ENCODE measurements at places on chromosomes 3 and 15.

DNA sequence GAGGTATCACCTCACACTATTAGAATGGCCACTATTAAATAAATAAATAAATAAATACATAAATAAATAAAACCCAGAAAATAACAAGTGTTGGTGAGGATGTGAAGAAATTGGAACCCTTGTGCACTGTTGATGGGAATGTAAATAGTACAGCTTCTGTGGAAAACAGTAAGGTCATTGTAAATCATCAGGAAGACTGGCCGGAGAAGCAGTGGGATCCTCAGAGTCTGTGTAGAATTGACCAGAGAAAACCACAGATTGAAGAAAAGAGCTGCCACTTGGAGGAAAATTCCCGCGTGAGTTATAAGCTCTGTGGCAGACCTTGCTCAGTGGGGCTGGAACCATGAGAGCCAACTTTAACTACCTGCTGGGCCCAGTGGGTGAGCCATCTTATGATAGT lies 92.0 kb downstream of the RAD18 start:
- no peak for DNase-seq

GRCh38 chr3:186596568-186597287 lies 16.1 kb upstream of the AHSG start:
- DNase-seq: peak; percentile 22

- no peak for DNase-seq
Observed at GRCh38 chr3:15345066-15345607, 12.8 kb upstream of the SH3BP5 start.

- DNase-seq: no peak
Observed at GRCh38 chr3:111998636-111999483, at the start of gene TAGLN3. Gene TAGLN3, plus strand, starts transcription at chr3:111998922. Its CDS starts 501 bp downstream, at chr3:111999423.

DNA sequence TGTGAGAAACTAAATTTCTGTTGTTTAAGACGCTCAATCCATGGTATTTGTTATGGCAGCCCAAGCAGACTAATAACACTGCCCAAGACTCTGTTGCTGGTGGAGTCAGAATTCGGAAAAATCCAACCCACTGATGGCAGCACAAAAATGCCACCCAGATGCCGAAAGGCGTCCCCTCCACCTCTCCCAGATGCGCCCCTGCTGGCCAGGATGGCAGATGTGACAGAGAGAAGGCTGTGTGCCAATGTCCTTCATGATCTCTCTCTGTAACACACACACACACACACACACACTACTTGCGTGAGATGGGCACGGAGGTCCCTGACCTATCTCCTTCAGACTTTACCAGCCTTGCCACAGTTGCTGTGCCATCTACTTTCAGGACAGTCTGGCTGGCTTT lies 10.9 kb upstream of the LYSMD4 start:
- no peak for DNase-seq

DNA sequence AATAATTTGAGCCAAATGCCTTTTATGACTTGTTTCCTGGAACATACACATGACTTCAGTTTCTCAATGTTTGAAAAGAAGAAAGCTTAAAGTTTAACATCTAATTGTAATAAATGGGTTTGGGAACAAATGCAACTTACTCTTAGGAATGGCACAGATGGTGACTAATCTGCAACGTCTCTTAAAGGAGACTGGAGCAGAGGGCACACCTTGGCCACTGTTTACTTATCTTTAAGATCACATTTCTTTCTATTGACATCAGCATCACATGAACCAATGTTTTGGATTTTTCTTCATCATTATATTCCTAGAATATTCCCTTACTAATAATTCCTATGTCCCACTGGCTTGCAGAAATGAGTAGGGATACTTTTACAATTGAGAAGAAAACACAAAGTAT lies 229.5 kb downstream of the CHL1 start:
- DNase-seq: no peak

- no peak for DNase-seq
Observed at GRCh38 chr15:100693451-100693850, 91.1 kb downstream of the ASB7 start.

GRCh38 chr3:177781686-177782161 lies 584.4 kb upstream of the TBL1XR1 start:
- DNase-seq: no peak

GRCh38 chr3:19541284-19541683 lies 392.7 kb downstream of the EFHB start:
- no peak for DNase-seq

- no peak for DNase-seq
Observed at GRCh38 chr3:25056-25455, 171.5 kb upstream of the CHL1 start.

DNA sequence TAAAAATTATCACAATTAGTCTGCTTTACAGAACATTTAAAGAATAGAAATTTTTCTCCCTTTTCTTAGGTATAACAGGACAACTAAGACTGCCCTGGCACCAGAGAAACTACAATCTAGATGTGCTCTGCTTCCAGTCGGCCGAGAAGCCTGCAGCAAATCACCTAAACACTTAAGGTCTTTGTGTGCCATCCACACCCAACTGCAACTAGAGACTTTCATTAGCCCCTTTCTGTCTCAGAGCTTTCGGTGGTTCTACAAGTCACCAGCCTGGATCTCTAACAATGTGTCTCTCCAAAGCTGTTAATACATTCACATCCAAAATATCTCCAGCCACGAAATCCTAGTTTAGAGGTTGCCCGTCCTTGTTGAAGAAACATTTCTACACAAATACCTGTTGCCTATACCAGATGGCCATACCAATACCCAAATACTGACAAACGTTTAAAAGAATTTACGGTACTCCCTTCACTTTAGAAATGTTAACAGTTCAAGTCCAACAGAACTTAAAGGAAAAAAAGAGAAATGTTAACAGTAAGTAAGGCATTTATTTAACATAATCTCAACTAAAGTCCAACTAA lies 6.7 kb downstream of the PRC1 start:
- no peak for DNase-seq

GRCh38 chr3:53216723-53217122 lies 39.1 kb downstream of the TKT start:
- no peak for DNase-seq

DNA sequence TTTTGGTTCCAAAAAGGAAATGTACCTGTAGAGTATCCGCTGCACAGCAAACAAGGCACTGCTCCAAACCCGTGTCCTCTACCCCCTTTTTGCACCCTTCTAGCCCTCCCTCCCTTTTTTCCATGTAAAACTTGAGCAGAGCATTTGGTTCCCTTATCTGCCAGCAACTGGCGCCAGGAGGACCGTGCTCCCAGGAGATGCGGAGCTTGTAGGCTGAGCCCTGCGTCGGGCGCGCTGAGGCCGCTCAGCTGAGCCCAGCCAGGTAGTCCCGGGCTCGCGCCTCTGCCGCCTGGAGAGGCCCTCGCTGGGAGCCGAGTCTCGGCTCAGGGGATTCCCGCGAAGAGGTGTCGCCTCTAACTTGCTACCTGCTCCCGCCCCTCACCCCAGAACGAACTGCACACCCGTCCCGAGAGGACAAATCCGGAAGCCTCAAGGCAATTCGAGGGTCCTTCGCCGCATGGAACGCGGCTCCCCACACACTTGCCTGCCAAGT lies 575 bp downstream of the TRPM7 start:
- no peak for DNase-seq

GRCh38 chr3:158330870-158331269 lies 221.0 kb downstream of the RSRC1 start:
- DNase-seq: no peak

DNA sequence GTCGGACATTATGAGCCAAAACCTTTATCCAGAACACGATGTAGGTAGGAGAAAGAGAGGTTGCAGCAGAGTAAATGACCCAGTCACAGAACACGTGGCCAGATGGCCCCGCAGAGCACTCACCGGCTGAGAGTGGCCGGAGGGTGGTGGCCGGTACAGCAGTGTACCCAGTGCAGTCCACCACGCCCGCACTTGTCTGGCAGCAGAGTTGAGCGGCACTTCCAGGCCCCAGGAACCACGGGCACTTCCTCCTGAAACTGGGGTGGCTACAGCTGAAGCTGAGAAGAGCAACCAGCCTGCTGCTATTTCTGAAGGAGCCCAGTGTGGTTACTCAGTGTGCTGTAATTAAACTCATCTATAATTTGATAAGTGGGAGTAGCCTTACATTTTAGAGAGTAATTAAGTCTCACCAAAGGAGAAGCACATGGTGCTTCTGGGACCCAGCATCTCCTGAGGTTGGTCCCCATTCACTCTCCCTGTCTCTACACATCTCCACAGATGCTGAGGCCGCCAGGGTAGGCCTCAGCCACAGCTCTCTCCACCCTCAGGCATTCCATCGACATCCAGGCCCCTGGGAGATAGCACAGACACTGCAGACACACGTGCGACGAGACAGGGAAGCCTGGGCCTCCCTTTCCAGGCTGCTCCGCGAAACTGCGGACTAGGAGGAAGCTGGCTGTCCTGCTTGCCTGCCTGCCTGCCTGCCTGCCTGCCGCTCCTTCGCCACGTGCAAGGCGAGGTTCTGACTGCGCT lies 49.8 kb downstream of the BDH1 start:
- no peak for DNase-seq

DNA sequence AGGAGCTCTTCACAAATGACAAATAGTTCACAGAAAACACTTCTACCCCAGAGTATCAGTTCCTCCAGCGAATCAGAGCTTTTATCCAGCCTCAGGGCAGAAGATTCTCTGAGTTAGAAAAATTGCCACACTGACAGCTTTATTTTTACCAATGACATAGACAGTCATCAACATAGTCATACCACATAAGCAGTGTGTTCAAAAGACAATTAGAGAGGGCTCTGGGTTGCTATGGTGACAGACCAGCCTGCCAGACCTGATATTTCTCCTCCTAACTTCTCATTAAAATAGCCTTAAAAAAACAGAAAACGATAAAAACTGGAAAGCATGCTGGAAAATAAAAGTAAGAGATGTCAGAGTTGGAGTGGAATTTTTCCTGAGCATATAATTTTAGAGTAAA lies 45.9 kb upstream of the COL6A5 start:
- DNase-seq: no peak

DNA sequence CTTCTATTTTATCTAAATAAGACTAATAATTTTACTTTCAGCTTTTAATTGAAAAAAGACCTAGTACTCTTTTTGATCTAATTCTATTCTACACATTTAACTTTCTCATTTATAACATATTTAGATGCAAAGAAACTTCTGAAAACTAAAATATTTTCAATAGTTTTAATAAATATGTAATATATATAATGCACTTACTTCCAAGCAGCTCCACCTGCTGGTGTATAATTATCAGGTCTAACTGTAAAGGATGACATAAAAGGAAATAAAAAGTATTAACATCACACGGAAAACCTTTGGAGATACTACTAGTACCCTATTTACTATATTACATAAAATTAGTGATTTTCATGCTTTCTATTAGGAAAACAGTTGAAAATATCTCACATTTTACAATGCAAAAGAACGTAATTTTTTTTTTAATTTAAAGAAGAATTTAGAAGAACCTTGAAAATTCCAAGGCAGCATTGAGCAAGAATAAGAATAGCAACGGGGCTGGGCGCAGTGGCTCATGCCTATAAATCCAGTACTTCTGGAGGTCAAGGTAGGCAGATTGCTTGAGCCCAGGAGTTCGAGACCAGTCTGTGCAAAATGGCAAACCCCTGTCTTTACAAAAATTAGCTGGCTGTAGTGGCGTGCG lies 10.2 kb downstream of the PLSCR5 start:
- DNase-seq: peak; percentile 4

- no peak for DNase-seq
Observed at GRCh38 chr3:37800022-37800551, 61.6 kb upstream of the CTDSPL start.

DNA sequence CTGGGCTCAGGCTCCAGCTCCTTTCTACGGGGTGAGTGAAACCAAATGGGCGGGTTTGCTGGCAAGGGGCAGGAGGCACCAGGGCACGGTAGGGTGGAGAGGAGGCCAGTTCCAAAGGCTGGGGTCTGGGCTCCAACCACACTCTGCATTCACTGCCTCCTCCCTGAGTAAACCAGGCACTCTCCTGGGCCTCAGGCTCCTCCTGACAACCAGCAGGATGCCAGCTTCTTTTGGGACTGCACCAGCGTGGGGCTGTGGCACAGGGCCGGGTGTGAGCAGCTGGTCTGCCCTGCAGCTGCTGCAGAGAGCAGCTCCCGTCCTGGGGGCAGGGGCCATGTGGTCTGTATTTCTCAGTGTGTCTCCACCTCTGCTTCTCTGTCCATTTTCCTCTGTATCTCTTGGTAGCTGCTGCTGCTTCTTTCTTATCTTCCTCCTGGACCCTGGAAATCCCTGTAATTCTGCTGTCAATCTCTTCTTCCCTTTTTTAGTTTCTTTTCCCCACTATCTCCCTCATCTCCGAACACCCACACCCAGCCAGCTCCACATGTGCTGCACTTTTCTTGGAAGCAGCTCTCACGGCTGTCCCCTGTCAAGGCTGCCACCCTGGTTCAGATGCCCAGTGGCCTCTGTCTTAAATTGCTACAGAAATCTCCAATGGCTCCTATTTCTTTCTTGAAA lies 54.9 kb upstream of the TBC1D21 start:
- no peak for DNase-seq

DNA sequence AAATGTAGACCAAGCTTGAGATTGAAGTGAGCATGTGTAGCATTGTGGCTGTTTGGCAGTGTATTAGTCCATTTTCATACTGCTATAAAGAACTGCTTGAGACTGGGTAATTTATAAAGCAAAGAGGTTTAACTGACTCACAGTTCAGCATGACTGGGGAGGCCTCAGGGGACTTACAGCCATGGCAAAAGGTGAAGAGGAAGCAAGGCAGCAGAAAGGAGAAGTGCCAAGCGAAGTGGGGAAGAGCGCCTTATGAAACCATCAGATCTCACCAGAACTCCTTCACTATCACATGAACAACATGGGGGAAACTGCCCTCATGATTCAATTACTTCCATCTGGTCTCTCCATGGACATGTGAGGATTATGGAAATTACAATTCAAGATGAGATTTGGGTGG lies 8.6 kb upstream of the CERS3 start:
- no peak for DNase-seq

DNA sequence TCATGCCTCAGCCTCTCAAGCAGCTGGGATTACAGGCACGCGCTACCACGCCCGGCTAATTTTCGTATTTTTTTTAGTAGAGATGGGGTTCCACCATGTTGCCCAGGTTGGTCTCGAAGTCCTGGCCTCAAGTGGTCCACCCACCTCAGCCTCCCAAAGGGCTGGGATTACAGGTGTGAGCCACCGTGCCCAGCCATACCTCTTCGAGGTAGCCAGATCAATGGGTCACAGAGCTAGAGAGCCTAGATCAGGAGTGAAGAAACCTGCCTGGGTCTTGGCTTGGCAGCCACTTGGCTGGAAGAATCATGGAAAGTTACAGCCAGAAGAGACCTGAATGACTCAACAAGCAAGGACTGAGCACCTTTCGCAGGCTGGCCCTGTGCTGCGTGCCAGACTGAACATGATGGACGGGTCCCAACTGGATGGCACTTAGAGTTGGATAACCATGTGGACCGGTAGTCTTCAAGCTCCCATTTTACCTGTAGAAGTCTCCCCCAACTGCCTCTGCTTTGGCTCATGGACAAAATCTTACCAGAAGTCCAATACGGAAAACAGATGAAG lies 29.7 kb downstream of the GNB5 start:
- DNase-seq: no peak

GRCh38 chr3:52341123-52341522 lies 25.0 kb downstream of the DNAH1 start:
- DNase-seq: no peak

DNA sequence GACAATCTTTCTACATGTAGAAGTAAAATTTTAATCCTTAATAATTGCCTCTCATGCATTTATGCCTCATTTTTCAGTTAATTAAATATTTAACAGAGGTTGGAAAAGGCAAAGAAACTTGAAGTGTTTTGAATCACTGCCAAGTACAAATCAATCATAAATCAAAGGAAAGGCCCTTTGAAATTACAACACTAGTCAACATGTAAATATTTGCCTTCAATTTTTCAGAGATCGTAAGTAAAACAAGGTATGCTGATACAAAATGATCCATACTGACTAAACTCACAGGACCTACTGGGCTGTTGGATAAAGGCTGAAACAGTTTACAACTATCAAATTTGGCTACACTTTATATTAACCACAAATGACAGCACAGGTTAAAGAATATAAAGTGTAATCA lies 33.9 kb downstream of the ZBBX start:
- no peak for DNase-seq

All from NCI-H460 (cell line).